A375 (cell line): ENCODE measurements at places on chromosomes 2 and 18. TPM values are rescaled to one million over a fixed set of nuclear protein-coding genes. Genes with fewer than 3 reads are reported as not detected.

The IL36RN gene
- total RNA-seq = not detected in 2 replicates

The KCNK3 gene
- total RNA-seq = 0.37 and 0.60 TPM in 2 replicates

The SOX11 gene
- 8.9 and 9.3 TPM in 2 replicates for total RNA-seq

The AQP12B gene
- not detected in 2 replicates for total RNA-seq

The OTOS gene
- total RNA-seq = not detected in 2 replicates

The SOWAHC gene
- total RNA-seq = 7.9 and 12.4 TPM in 2 replicates

The LAMA1 gene
- 3.1 and 5.5 TPM in 2 replicates for total RNA-seq

The RAB17 gene
- 16.2 and 20.9 TPM in 2 replicates for total RNA-seq

The RNF125 gene
- 8.8 and 11.3 TPM in 2 replicates for total RNA-seq

The CNGA3 gene
- not detected in 2 replicates for total RNA-seq

The KRTCAP3 gene
- 0.60 TPM in 1 of 2 replicates, not detected in the other for total RNA-seq

The ACMSD gene
- total RNA-seq = not detected in 2 replicates

The GALR1 gene
- total RNA-seq = not detected in 2 replicates

The CSRNP3 gene
- 0.15 and 3.9 TPM in 2 replicates for total RNA-seq

The LRRC30 gene
- not detected in 2 replicates for total RNA-seq

The ERMN gene
- not detected in 2 replicates for total RNA-seq

The AOX1 gene
- total RNA-seq = 2.6 and 3.1 TPM in 2 replicates

The CFC1 gene
- not detected in 2 replicates for total RNA-seq

The KIAA2012 gene
- total RNA-seq = 0.08 TPM in 1 of 2 replicates, not detected in the other

The CPO gene
- total RNA-seq = not detected in 2 replicates

The SGPP2 gene
- total RNA-seq = not detected in 2 replicates

The TM4SF20 gene
- total RNA-seq = not detected in 2 replicates

The AKAIN1 gene
- not detected in 2 replicates for total RNA-seq

The RESP18 gene
- not detected in 2 replicates for total RNA-seq
